Left renal pelvis (tissue), 4 donors: ENCODE measurements at places on chromosomes 16 and 17. TPM values are rescaled to one million over a fixed set of nuclear protein-coding genes. Genes with fewer than 3 reads are reported as not detected.

GRCh38 chr17:28470914-28471366 is 2.5 kb upstream of the SLC13A2 start:
- no peak for DNase-seq

Gene TBC1D3G
- polyA plus RNA-seq: not detected

Gene GSDMA
- 1.7 TPM for polyA plus RNA-seq

GRCh38 chr17:19958023-19958422 is 19.6 kb downstream of the AKAP10 start:
- no peak for DNase-seq

GRCh38 chr17:64765191-64765889 is 103.2 kb upstream of the SMURF2 start:
- no peak for DNase-seq

Gene RNF227
- 4.7 TPM for polyA plus RNA-seq

DNA sequence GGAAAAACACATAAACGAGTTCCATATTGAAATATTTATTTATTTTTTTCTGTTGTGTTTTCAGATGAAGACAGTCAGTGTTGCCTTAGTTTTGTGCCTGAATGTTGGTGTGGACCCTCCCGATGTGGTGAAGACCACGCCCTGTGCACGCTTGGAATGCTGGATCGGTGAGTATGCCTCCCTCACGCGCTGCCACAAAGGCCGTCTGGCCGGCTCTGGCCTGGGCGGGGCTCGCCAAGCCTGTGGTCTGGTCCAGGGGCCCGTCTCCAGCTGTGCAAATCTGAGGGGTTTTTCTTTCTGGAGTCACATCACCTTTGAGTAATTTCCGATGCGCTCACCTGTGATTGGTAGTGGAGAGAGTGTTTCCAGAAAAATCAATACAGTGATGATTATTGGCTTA is 81.0 kb downstream of the RPTOR start:
- no peak for DNase-seq

DNA sequence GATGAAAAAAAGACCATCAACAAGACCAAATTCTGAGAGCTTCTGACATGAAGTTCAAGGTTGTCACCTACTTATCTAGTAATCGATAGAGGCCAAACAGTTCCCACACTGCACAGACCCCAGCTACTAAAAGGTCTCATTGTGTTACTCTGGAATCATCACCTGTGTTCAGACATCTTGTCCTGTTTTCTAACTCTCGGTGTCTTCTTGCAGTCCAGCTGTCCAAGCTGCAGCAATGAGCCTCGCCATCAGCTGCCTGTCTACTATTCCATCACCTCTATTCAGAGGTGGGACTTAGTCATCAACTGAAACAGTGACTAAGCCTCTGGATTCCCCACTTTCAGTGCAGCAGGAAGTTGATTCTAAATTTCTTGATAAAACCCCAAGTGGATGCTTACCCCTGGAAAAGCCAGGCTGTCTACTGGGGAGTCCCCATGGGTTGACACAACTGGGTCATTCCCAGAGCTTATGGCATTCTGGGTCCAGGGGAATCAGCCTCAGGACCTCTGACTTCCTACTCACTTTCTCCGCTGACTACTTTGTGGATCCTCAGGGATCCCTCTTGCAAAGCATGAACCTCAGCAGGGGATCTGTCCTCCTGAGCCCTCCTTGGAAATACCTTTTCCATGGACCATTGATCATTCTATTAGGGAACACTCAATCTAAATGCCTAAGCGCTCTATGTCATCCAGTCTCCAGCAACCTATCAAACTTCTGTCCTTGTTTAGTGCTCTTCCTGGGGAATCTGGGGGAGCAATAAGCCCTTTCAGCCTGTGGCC is 46.5 kb downstream of the HNF1B start:
- no peak for DNase-seq

DNA sequence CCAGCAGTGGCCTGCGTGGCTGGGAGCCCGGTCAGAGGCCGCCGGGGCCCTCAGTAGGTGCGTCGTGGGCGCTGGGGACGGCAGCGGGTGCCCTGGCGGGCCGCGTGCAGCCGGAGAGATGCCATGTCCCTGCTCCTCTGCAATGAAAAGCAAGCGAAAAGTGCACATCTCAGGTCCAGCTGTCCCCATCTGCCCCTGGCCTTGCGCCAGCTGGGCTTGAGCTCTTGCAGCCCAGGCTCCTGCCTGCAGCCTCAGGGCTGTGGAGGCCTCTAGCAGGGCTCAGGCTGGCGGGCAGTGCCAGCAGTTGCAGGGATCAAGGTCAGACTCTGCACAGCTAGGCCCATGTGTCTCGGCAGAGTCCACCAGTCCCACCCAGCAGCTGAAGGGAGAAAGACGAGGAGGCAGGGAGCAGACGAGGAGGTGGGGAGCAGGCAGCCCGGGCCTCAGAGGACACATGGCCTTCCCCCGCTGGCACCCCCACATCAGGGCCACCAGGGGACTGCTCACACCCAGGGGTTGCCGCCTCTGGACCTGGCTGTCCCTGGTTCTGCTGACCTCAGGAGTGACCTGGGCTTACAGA is 11.2 kb downstream of the SLC16A3 start:
- no peak for DNase-seq

- no peak for DNase-seq
These were observed 9.7 kb upstream of the MLKL start for GRCh38 chr16:74710401-74710800.

Gene CBLN1
- 0.37 TPM for polyA plus RNA-seq

DNA sequence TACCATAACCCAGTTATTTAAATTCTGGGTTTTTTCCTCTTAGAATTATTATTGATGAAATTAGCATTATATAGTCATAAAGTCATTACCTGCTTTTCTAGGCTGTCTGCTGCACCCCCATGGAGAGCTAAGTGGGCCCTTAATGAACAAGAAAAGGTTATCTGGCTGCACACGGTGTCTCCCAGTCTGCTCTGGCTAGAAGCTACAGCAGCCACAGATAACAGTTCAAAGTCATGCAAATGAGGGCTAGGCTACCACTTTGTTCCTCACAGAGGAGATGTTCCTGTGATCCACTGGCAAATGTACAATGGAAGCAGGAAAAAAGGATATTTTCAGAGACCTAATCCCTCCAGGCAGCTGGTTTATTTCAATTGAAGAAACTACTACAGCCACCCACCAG is 112.1 kb downstream of the SNX11 start:
- no peak for DNase-seq

GRCh38 chr17:55690105-55690508 is 32.6 kb downstream of the TMEM100 start:
- DNase-seq: no peak

- no peak for DNase-seq
These were observed 542.1 kb downstream of the XYLT1 start for GRCh38 chr16:16928532-16929109.

- DNase-seq: no peak
These were observed 155.4 kb downstream of the FOXL1 start for GRCh38 chr16:86733546-86734254.

DNA sequence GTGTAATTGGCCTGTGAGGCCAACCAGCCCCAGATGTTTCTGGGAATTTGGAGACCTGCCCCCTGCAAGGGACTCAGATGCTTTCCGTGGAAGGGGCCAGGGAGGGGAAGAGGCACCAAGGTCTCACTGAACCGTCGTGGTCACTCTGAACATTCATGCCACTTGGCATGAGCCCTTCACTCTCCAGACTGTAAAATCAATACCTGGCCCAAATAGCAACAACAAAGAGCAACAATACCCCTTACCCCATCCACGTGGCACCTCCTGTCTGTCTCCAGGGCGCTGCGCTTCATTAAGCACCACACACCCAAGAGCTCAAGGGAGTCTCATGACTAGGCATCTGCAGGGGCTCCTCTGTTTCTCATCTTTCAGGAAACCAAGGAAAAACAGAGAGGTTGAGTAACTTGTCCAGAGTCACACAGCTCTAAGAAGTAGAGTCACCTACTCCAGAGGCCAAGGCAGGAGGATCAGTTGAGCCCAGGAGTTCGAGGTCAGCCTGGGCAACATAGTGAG is 52.8 kb downstream of the SOCS1 start:
- DNase-seq: no peak

DNA sequence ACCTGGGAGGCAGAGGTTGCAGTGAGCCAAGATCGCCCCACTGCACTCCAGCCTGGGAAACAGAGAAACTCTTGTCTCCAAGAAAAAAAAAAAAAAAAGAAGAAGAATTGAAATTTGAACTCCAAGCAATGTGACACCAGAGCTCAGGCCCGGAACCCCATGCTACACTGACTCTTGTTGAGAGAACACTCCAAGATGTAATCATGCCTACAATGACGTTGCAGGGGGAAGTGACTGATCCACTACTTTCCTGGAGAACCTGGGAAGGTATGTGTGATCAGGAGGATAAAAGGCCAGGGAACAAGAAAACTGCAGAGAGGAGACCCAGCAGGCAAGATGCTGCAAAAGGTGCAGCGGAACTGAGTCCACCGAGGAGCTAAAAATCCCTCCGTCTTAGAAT is 57.9 kb downstream of the ADCY9 start:
- no peak for DNase-seq

DNA sequence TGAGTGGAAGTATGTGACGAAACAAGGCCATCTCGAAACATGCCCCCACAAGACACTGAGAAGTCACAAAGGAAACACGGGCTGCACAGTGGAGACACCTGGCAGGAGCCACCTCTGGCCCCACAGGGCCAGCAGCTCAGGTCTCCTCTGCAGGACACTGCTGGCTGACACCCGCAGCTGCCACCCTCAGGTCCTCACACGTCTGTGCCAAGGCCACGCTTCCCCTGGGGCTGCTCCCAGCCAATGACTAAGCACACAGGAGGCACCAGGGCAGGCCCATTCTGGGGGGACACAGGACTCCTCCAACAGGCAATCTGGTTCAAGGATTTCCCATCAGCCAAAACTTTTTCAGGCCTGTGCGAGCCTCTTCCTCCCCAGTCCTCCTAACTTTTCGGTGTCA is 36.4 kb downstream of the MBTPS1 start:
- DNase-seq: no peak

DNA sequence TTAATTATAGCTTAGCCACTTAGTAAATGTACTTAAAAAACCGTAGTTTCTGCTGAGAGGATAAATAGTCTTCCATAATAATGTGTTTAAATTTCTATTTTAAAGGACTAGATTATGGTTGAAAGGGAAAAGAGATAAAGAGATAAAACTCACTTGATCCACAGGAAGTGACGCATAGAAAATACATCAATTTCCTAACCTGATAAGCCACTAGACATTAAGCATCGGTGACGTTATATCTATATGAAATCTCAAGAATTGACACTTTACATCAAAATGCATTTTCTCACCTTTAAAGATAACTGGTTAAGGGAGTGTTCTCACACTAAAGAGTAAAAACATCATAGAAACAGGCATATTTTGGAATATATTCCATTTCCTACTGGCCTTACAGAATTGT is 5.8 kb downstream of the FBXO47 start:
- DNase-seq: no peak

DNA sequence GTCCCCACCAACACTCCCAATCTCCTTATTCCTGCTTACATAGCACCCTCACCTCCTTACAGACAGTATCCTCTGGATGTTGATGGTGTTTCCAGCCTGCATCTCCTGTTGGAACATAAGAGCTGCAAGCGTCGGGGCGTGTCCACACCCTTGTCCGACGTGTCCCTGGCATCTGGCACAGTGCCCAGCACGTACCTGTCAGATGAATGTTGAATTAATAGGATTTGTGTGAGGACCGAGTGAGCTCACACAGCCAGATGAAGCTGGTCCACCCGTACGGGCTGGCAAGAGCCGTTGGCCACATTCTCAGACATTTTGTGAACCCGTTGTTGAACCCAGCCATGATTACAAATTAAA is 12.2 kb upstream of the CBX4 start:
- no peak for DNase-seq

GRCh38 chr17:55845385-55845784 is 94.5 kb downstream of the PCTP start:
- no peak for DNase-seq

GRCh38 chr17:65279456-65279855 is 142.3 kb downstream of the RGS9 start:
- no peak for DNase-seq

Gene NPIPB2
- polyA plus RNA-seq: 1.7 TPM

DNA sequence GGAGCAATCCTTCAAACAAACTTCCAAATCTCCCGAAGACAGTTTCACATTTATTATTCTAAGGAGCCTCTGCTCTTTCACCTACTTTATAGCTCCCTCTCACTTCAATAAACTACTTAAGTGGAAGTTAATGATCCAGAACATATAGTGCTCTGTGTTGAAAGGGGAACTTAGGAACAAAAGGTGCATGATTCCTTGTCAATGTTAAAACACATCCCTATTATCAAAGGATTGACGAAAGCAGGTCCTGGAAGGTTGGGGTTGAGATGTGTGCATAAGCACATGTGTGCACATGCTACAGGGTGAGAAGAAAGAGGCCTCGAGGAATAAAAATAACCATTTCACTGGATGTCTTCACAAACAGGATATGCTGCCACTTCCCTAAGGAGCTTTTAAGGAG is 170.3 kb downstream of the SLC39A11 start:
- DNase-seq: no peak

DNA sequence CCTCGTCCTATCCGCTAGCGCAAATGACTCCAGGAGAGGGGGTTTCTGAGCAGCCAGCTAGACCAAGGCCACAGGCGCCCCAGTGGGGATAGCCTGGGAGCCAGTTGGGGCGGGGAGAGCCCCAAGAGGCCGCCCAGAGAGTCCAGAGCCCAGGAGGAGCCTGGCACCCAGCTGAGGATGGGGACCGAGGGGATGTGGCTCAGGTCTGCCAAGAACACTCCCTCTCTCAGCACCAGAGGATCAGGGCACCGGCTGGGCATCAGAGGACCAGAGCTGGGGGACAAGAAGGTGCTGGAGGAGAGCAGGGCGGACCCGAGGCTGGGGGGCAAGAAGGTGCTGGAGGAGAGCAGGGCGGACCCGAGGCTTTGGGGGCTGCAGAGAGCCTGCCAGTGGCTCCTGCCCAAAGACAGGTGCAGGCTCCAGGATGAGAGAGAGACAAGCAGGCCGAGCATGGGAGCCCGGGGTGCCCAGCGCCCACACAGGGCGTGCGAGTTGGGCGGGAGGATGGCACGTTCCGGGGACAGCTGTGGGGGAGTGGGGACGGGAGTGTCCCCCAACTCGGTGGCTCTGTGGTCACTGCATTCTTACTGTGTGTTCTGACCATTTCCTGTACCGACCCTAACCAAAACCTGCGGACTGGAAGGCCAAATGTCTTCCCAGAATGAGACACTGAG is 39.4 kb downstream of the TIMM22 start:
- no peak for DNase-seq

DNA sequence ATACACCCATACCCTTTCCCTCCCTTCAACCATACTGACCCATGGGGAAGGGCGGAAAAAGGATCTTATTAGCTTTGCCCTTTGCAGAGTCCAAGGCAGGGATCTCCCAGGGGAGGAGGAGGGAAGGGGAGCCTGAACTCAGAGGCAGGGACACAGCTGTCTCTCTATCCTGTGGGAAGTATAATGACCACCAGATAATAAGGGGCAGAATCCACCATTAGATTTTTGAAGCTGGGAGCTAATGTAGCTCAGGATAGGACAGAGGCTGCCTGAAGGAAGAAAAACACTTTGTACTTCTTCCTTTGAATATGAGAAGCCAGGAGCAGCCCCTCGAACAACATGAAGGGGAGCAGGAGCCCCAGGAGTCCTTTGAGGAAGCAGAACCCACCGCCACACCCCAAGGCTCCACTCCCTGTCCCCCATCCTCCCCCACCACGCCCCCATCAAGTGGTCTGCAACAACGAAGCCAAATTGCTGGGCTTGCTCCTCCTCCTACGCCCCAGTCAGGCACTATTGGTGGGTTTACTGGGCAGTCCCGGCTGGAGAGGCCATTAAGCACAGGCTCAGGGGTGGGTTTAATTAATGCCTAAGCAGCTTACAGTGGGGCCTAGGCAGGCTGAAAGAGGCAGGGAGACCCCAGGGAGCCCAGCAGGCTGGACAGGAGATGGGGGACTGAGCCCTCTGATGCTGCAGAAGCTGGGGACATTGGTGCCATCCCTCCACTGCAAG is 5.3 kb downstream of the MPP2 start:
- no peak for DNase-seq

- DNase-seq: no peak
These were observed 40.8 kb downstream of the IRX6 start for GRCh38 chr16:55364811-55365210.
